ENCODE measurements at places on chromosomes 11 and 22.

DNA sequence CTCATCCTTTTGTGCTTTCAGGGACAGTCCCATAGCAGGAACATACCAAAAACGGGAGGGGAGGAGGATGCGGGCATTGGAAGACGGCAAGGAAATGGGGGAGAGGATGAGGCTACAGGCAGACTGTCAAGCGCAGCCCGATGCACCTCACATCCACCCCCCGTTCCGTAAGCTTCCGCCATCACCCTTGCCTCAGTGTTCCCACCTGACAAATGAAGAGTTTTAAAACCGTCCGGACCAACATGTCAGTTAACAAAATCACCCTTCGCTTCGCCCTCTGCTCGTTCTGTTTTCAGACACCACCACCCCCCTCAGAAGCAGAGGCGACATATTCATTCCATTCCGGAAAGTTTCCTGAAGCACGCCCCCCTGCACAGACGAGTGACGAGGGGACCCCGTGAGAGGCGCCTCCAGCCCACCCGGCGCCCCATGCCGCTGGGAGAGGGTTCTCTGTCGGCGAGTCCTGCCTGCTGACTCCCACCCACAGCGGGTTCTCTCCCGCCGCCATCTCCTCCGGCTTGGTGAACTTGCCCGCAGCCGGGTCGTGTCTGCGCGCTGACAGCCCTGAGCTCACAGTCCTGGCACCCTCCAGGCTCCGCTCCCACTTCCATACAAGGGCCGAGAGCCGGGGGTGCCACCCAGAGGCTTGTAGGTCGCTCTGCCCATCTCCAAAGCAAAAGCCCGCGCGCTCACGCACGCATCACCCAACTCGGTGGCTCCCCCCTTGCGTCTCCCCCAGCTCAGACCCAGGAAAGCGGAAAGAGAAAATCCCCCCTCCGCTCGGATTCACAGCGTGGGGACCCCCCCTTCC lies 1.5 kb downstream of the IGSF9B start:
- no peak for DNase-seq

- DNase-seq: no peak
Observed at GRCh38 chr11:12784445-12784844, 110.2 kb downstream of the TEAD1 start.

DNA sequence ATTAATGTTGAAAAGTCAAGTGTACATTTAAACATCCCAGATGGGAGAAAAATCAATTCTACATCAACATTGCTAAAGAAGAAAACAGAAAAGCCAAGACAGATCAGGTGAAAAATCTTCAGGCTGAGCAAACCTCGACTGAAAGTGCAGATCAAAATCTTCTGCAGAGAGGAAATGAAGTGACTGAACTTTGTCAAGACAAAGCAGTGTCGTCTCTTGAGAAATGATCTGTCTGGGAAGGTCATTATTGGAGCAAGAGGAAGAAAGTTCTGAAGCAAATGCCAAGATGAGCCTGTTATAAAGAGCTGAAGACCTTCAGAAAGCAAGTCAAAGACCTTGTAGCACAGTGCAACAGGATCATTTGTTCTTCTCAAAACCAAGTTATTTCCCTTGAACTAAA lies 5.8 kb upstream of the PLEKHB1 start:
- no peak for DNase-seq

DNA sequence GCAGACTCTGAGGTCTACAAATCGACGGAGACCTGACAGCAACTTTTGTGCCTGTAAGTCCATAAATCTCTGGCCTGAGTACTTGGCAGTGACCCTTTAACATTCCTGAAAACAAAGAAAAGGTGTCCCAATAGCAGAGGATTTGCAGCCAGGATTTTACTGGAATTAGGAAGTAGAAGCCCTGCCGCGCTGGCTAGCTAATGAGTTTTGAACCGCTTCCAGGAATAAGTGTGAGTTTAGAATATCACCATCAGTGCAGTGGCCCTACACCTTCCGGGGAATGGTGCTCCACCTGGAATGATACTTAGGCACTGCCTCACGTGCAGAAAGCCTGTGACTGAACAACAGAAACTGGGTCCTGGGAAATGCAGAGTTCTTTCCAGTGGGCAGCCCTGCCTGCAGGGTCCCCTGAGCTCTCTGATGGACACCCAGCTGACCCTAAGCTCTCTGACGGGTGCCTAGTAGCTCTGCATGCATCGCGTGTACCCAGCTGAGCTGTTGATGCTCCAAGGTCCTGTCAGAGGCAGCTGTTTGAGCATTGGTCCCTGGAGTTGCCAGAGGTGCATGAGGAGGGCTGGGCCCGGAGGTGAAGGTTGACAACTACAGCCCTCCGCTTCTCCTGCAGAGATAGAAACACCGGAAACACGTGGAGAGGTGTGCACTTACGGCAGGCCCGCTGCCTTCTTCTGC lies 380.9 kb downstream of the TBC1D22A start:
- DNase-seq: no peak

- no peak for DNase-seq
Observed at GRCh38 chr22:45522462-45522861, 19.8 kb downstream of the FBLN1 start.

DNA sequence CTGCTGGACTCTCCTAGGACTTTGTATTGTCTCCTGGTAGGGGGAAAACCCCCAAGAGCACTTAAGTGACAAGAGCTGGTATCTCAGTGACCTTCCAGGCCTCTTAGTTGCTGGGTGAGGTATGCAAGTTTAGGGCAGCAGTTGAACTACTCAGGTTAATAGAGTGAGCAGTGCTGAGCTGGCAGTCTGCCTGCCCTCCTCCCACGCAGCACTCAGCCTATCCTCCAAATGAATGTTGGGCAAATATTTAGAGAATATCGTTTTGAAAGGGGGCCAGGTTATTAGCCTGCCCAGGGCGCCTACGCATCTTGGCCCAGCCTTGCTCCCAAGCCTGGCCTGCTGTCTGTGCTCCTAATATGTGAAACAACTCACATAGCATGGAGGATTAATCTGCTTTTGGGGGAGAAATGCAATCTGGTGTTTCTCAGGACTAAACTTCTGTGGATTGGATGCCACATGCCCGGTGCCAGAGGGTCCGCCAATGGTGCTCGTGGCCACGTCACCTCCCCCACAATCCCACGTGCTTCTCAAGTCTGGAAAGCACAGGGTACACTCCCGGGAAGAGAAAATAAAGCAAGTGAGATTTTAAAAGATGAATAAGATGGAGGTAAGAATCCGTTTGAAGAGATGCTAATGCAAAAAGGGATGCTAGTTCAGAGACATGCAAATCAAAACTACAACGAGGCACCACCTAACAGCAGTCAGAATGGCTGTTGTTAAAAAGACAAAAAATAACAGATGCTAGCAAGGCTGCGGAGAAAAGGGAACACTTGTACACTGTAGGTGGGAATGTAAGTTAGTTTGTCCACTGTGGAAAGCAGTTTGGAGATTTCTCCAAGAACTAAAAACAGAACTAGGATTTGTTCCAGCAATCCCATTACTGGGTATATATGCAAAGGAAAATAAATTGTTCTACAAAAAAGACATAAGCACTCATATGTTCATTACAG lies 67.7 kb downstream of the SPON1 start:
- no peak for DNase-seq

DNA sequence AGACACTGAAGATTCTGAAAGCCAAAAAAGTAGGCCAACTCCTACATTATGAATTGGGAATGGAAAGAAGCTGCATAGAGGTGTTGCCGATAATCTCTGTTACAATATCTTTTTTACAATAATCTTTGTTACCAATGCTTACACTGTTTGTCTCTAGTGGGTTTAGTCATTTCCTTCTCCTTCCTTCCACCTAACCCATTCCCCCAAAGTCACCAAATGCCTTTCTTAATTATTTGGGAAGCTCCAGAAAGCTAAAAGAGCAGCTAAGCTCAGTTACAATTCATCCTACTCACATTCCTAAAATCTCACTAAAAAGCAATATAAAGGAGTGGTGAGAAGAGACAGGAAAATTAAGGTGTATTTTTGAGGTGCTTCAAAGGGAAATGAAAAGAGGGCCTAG lies 313.7 kb downstream of the SWAP70 start:
- no peak for DNase-seq
